A172 (cell line): ENCODE measurements at places on chromosomes 7 and 10. TPM values are rescaled to one million over a fixed set of nuclear protein-coding genes. Genes with fewer than 3 reads are reported as not detected.

GRCh38 chr7:28481091-28481926 lies 69.0 kb downstream of the CREB5 start:
- DNase-seq: no peak

Gene GPER1
- total RNA-seq: 7.3 and 12.1 TPM in 2 replicates

Gene ODAD2
- 53.3 and 63.0 TPM in 2 replicates for total RNA-seq

Gene HPS6
- 39.7 and 49.6 TPM in 2 replicates for total RNA-seq

DNA sequence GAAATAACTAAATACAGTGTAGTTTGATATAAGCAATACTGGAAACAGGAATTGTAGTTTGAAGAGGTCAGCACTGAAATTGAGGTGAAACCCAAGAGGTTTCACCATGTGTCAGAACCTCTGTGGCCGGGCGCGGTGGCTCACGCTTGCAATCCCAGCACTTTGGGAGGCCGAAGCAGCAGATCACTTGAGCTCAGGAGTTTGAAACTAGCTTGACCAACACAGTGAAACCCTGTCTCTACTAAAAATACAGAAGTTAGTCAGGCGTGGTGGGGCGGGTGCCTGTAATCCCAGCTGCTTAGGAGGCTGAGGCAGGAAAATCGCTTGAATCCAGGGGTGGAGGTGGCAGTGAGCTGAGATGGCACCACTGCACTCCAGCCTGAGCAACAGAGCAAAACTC lies 13.7 kb downstream of the AHCYL2 start:
- DNase-seq: no peak
